ENCODE measurements at places on chromosomes 6 and 20.

DNA sequence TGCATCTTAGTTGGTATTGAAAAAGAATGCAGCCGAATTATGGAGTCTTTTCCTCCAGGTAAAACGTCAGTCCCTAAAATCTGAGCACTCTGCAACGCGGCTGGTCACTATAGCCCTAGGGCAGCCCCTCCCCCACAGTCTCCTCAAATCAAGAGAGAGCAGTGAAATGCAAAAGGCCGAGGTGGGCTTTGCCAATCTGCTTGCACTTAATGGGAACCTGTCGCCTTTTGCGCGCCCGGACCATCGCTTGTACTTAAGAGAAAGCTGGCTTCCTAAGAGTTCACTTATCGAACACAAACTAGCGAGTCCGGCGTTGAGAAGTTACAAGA, 447 bp downstream of the MCM3 start:
- DNase-seq, result peak; percentile 37

DNA sequence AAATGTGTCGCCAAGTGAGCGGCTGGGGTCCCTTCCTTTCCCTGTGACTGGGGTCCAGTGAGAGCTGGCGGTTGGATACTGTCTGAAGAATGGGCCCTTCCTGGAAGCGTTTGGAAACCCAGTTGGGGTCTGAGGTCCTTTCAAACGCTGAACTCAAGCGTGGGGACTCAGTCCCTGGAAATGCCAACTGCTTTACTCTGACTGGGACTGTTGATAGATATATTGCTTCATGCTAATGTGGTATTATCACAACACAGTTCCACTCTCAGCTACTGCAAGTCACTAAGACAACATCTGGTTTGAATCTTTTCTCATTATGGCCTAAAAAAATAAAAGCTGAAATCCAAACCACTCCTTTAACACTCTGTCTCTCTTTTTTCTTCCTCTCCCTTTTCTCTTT, 23.7 kb upstream of the PSMF1 start:
- no peak for DNase-seq

DNA sequence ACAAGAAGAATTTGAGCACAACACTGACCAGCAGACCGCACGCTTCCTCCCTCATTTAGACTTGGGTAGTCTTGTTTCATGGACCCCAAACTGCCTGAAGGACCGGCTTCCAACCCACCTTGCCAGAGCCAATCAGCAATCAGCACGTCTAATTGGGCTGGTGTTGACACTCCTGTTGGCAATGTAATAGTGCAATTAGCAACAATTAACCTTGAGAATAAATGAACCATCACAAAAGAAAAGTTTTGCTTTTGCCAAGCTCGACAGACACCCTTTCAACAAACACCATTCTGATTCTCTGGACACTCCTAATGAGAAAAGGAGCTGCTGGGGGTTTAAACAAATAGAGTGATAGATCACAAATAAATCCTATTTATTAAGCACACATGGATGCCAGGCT, 61.0 kb downstream of the EDN3 start:
- DNase-seq, result no peak

- DNase-seq, result no peak
Observed at GRCh38 chr6:3782876-3783832, 31.6 kb upstream of the PXDC1 start.

DNA sequence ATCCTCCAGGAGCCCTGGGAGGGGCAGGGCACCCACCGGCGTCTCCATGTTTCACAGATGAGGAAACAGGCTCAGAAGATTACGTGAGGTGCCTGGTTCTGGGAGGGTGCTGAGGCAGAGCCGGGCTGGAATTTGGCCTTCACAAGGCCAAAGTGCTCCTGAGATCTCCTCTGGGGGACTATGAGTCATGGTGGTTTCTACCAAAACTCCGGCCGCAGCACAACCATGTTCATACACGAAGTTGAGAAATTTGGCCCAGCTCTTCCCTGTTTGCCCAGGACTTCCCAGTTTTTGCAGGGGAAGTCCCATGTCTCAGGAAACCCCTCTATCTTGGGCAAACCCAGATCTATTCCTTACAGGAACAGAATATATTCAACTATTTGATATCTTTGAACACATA, 172.9 kb upstream of the CDYL start:
- no peak for DNase-seq

DNA sequence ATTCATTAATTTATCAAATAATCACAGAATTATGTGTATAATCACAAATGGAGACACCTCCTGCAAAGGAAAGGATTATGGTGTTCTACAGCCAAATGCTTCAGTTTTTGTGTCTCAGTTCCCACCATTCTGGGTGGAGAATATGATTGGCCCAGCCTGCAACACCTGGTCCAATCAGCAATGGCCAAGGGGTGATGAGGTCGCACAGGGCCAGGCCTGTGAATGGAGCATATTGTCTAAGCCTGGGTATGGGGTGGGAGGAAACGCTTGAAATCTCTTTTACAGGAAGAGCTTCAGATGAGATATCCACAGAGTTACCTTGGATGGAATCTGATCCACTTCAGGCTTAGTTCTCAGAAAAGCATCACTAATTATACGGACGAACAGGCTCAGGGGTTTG, 271.6 kb downstream of the DHX35 start:
- no peak for DNase-seq

- DNase-seq, result no peak
Observed at GRCh38 chr20:63566395-63567135, 7.5 kb downstream of the HELZ2 start.

DNA sequence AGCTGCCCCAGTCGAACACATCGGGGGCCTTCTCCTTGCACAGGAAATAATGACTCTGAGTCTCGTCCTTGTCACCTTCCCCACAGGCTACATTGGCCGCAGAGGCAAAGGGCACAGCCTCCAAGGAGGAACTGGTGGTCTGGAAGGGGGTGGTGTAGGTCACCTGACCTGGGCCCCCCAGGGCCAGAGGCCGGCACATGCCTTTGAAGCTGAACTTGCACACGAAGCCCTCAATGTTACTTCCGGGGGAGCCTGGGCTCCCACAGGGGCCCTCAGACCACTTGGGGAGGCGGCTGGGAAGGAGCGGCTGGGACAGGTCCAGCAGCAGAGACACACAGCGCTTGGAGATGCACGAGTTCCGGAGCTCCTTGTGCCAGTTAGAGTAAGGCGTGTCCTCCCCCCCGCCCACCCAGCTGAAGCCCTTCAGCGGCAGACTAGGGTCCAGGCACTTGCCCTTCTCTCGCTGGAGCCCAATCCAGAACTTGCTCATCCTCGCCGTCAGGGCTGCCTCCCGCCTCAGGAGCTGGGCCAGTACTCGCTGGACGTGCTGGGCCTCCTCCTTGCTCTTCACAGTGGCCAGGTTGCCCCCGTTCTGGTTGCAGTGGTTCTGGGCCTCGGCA, 578 bp downstream of the CD93 start:
- DNase-seq, result no peak

DNA sequence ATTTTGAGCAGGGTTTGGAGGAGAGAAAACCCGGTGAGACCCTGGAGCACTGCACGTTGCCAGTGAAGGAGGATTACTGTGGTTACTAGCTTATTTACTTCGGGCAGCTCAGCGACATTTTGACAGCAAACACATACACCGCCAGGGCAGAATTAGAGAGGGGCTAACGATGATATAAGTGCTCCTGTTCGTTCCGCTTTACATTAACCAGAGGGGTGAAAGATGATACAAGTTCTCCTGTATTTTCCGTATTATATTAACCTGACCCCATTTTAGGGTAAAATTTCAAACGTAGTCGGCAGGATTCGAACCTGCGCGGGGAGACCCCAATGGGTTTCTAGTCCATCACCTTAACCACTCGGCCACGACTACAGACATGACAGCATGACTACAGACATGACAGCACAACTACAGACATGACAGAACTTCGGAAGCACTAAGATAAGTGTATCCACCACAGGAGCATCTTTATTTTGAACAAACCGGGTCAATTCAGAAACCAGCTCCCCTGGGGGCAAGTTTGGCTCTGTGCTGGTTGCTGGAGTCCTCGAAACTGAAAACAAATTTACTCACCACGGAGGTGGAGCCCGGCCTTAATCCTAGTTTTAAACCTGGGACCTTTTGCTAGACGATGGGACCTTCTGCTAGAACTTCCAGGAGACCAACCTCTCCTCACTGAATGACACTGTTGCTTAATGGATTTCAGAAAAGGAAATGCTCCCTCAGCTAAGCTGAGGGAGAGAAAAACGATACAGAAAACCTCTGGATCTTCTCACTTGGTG, 80.4 kb upstream of the ZNF184 start:
- DNase-seq, result no peak

- DNase-seq, result no peak
Observed at GRCh38 chr6:139361211-139361610, 13.2 kb downstream of the CITED2 start.

DNA sequence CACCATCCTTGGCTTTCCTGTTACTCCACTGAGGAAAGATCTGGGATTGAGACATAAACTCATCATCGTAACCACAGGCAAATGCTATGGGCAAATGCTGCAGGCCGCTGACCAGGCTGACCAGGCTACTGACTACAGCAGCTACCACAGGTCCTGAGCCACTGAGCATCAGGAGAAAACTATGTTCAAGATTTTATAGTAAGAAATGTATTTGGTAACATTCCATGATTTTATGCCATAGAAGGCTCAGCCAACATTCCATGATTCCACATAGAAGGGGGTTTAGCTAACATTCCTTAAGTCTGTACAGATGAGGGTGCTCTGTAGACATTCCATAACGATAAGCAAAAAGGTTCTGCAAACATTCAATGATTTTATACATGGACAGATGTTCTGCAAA, 16.1 kb upstream of the B4GALT5 start:
- no peak for DNase-seq

DNA sequence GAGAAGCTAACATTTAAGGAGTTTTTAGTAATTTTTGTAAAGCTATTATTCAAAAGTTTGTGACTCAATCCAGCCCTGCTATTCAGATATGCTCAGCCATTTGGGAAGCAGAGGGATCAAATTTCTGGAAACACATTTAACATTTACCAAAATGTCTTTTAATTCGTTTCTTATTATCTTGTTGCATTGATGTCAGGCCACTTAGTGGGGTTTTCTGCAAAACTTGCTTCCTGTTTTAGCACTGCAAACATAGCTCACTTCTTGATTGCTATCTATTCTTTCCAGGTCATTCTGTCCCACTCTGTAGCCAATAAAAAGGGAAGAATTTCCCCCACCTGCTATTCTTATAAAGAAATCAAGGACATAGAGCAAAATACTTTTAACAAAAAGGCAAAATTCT, 176.9 kb upstream of the SUPT3H start:
- DNase-seq, result no peak

GRCh38 chr6:21947731-21948386, 349.0 kb downstream of the PRL start:
- DNase-seq, result no peak

DNA sequence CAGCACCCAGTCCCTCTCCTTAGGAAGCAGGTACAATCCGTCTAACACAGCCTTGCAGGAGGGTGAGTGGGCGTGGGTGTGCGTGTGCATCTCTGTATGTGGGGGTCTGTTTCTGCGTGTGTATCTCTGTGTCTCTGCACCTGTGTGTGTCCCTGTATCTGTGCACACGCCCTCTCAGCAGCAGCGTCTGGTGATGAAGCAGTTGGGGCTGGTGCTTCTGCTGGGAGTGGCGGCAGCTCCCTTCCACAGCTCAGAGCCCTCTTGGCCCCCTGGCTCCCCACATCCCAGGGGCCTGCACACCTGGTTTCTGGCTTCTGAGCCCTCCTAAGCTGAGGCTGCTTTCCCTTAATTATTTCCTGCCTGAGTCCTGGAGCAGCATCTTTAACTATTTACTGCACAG, 49.5 kb upstream of the CCDC167 start:
- no peak for DNase-seq

GRCh38 chr6:4640139-4640538, 136.1 kb upstream of the CDYL start:
- DNase-seq, result no peak

GRCh38 chr6:3610206-3610605, 141.3 kb downstream of the PXDC1 start:
- DNase-seq, result no peak

DNA sequence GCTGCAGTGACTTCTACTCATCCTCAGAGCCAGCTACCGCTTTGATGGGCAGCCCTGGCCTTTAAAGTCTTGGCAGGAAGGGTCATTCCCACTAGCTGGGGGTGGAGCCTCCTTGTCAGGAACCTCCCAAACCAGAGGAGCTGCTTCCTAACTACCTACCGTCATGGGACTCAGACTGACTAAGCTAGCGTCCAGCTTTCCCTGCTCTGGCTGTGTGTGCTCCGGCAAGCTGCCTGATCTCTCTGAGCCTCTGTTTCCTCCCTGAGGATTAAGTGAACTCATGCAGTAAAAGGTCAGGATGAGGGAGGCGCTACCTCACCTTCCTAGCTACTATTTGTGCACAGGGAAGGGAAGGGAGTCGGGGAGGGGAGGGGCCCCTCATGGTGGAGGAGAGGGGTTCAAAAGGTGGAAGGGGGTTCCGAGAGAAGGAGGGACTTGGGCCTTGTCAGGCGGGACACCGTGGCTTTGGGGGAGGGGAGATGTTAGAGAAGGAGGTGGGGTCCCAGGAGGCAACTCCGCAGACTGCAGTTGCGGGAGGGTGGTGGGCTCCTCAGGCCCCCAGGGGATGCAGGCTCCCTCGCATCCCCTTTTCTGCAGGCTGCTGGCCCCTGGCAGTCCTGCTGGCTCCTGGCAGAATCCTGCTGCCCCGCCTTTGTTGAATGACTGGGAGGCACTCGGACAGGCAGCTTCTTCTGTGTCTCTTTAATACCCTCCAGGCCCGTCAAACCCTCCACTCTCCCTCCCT, 9.8 kb downstream of the DUSP15 start:
- no peak for DNase-seq

GRCh38 chr6:34527751-34528670, 28.1 kb downstream of the SPDEF start:
- DNase-seq, result no peak
